ENCODE measurements at places on chromosomes 3 and 15.

- no peak for DNase-seq
Observed at GRCh38 chr3:12483410-12483809, 870 bp upstream of the TSEN2 start.

DNA sequence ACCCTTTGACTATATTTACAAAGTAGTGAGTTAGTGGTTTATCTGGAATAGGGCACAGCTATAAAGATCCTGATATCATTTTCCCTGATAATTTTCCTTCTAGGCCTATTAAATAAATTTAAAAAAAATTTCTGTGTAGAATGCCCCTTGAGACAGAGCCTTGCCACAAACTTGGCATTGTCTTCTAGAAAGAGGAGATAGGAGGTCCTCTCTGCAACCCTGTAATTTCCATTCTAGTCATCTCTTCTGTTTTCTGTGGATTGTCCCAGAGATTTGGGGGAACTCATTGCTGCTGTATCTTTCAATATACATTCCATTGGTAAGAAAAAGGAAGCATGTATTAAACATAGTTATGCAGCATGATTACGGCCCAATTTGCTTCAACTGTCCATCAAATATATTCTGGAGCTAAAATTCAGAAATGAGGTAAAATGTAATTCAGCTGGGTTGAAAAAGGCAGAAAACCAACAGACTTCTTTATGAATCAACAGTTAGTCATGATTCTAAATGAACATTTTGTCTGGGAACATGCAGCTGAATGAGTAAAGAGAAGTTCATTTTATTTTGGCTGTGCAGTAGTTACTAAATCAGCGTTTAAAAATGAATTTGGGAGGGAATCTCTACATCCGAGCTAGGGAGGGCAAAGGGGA lies 401.1 kb downstream of the NAALADL2 start:
- DNase-seq: no peak

GRCh38 chr3:107662586-107662985 lies 139.8 kb downstream of the BBX start:
- no peak for DNase-seq

- no peak for DNase-seq
Observed at GRCh38 chr3:105730801-105731354, 137.9 kb downstream of the CBLB start.

DNA sequence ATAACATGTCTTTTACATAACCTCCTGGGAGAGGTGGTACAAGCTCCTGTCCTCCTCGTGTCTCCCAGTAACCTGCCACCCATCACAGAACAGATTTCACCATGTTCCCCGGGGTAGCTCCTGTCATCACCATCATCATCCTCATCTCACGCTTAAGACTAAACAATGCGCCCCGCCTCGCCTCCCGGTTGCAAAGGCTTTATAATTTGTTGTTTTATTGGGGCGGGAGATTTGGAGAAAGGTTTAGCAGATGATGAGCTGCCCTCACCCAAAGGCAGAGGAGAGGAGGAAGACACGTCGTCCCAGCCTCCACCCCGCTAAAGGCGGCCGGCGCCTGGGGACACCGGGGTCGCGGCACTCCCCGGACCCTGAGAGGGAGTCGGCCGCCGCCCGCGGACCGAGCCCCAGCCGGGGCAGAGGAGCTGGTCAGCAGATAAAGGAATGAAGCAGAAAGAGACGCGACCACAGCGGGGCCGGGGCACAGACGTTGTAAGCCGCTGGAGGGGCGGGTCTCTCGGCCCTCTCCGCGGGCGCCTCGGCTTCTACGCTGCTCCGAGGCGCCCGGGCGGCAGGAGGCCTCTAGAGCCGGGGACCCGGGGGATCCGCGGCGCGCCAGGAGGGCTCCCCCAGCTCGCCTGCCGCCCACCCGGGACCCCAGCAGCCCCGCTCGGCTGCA lies 589 bp downstream of the HERC1 start:
- DNase-seq: no peak
